ENCODE measurements at places on chromosomes 7 and 10. TPM values are rescaled to one million over a fixed set of nuclear protein-coding genes. Genes with fewer than 3 reads are reported as not detected.

The NXPH1 gene
- not detected for total RNA-seq

The CALHM3 gene
- not detected for total RNA-seq

The DGKI gene
- total RNA-seq = 0.42 TPM

The ZNF438 gene
- 7.1 TPM for total RNA-seq

The PIK3CG gene
- total RNA-seq = 2.2 TPM

The CYP26C1 gene
- not detected for total RNA-seq

The NAT16 gene
- total RNA-seq = not detected

The PPP1R3C gene
- 3.0 TPM for total RNA-seq

The FAM237B gene
- not detected for total RNA-seq

The LRIT1 gene
- total RNA-seq = not detected

The DCLRE1A gene
- total RNA-seq = 4.0 TPM

The PLCE1 gene
- 15.3 TPM for total RNA-seq

The RET gene
- total RNA-seq = 1.6 TPM

The GPR37 gene
- total RNA-seq = 2.1 TPM

The TUBB8 gene
- total RNA-seq = not detected

The DLD gene
- 35.4 TPM for total RNA-seq

The MRPS33 gene
- 32.4 TPM for total RNA-seq

The CRTAC1 gene
- total RNA-seq = 6.7 TPM

The PNLIPRP3 gene
- not detected for total RNA-seq

The AASS gene
- 97.6 TPM for total RNA-seq

The CHRM2 gene
- 0.55 TPM for total RNA-seq

The MIOS gene
- 29.7 TPM for total RNA-seq

The DPYSL4 gene
- total RNA-seq = 3.6 TPM

The NPY4R2 gene
- not detected for total RNA-seq

The IDI2 gene
- total RNA-seq = not detected

The EXOC6 gene
- 8.5 TPM for total RNA-seq

The SNX10 gene
- 1.1 TPM for total RNA-seq

The ENTPD1 gene
- total RNA-seq = 6.9 TPM

The CEP41 gene
- total RNA-seq = 1.8 TPM

The FXYD4 gene
- not detected for total RNA-seq

The POR gene
- 190 TPM for total RNA-seq

The ASZ1 gene
- total RNA-seq = not detected

The UBN2 gene
- total RNA-seq = 17.5 TPM

The ZNF789 gene
- total RNA-seq = 4.4 TPM

The GHRHR gene
- not detected for total RNA-seq

The CDK1 gene
- 2.5 TPM for total RNA-seq

The AGBL3 gene
- total RNA-seq = 8.1 TPM

The HTR5A gene
- total RNA-seq = not detected

The NUTM2B gene
- total RNA-seq = 0.36 TPM

The ADO gene
- total RNA-seq = 16.2 TPM

The CRHR2 gene
- total RNA-seq = 0.77 TPM

The PPP1R17 gene
- not detected for total RNA-seq
